PC-3 (cell line): ENCODE measurements at places on chromosomes 5 and 9. TPM values are rescaled to one million over a fixed set of nuclear protein-coding genes. Genes with fewer than 3 reads are reported as not detected.

FOXD4L3 gene
- total RNA-seq, result not detected in 2 replicates

DNA sequence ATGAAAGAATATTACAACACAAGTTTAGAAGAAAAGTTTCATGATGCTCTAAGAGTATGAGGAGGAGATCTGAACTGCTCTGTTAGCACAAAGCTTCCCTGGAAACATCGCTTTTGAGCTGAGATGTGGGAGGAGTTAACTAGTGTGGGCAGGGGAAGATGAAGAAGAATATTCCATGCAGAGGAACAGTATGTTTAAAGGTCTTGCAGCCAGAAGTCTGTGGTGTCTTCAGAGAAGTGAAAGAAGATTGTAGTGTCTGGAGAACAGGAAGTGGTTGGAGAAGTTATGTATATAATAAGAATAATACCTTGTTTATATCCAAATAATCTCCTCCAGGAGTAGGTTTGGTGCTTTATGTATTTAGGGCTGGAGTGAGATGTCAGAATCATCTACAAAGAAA, 406.7 kb downstream of the MAN2A1 start:
- no peak for DNase-seq

SLC36A3 gene
- not detected in 2 replicates for total RNA-seq

DNA sequence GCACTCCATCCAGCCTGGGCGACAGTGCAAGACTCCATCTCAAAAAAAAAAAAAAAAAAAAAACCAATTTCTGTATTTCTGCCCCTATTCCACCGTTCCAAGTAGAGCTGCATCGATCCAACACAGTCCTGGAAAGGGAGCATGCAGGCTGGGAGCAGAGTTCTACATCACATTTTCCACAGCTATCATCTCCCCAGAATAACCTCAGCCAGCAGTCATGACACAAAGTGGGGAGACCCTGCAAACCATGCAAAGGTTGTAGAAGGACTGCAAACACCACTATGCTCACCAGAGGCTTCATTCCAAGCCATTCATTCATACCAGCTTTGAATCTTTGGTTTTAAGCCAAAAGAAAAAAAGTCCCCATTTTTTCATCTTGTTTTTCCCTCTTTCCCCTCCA, 20.8 kb upstream of the ZNF354A start:
- no peak for DNase-seq

DNA sequence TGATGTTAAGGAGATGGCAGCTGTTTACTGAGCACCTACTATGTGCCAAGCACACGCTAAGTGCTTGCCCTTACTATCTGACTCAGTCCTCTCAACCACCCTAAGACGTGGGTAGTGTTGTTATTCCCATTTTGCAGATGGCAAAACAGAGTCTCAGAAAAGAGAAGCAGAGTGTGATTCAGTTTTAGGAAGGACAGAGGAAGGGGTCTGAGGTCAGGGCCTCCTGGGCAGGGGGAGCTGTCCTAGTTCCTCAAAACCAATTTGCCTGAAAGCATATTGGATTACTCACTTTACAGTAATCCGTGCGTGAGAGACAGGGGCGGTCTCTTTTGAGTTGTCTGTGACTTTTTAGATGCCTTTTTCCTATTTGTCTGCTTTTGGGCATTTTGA, 23.2 kb downstream of the DNM1 start:
- DNase-seq, result no peak

- peak; percentile 56 for DNase-seq
These were observed 220.0 kb downstream of the GABBR2 start for GRCh38 chr9:98488571-98489312.

SLC12A2 gene
- 33.9 and 42.3 TPM in 2 replicates for total RNA-seq

TMEM252 gene
- not detected in 2 replicates for total RNA-seq

DNA sequence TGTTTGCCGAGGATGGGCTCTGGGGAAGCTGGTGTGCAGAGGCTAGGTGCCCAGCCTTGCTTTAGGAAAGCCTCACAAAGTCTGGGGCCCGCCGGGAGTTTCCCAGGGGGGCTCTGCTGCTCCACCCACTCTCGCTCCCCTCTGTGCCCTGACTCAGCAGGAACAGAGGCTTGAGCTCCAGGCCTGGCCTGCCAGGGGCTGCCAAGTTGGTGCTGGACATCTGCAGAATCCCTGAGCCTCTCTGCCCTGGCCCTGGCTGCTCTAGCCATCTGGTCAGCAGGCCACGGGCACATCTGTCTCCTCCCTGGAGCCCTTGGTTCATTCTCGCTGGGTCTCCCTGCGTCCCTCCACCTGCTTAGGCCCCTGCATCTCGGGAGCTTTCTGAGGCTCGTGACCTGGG, 647 bp upstream of the ADAMTSL2 start:
- no peak for DNase-seq

KCNT1 gene
- total RNA-seq, result not detected in 2 replicates

DNA sequence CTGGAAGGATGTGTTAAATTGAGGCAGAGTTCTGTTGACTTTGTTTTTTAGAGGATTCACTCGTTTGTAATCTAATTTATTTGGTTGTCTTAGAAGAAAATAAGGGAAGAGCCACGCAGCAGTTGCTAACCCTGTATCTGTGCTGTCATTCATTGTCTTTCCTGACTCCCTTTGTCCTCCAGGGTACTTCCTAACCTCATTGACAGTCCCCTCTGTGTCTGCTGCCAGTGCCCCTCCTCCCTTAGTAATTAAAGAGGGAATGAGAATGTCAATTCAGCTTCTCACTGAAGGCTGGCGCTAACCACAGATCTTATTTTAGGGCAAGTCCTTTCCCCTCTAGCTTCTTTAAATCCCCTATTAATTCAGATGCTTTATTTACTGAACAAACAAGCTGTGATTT, 84.0 kb downstream of the MAST4 start:
- DNase-seq, result no peak

NME5 gene
- 0.40 and 0.44 TPM in 2 replicates for total RNA-seq

GPR150 gene
- total RNA-seq, result 0.35 TPM in 1 of 2 replicates, not detected in the other

DNA sequence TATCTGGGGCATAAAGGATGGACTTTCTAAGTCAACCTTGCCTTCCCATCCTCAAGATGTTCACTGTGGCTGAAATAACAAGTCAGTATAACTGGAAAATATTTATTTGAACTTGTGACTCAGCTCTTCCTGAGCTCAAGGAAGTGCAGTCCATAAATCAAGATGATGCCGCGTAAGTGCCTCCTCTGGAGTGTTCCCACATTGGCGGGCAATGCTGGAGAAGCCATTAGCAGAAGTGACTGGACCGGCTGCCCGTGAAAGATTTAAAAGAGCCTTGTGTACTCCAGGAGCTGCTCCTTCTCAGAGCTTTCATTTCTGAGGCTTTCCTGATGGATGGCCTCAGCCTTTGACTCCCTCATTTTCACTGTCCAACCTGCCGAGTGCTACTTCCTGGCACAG, 17.4 kb downstream of the TMOD1 start:
- DNase-seq, result peak; percentile 80

DNA sequence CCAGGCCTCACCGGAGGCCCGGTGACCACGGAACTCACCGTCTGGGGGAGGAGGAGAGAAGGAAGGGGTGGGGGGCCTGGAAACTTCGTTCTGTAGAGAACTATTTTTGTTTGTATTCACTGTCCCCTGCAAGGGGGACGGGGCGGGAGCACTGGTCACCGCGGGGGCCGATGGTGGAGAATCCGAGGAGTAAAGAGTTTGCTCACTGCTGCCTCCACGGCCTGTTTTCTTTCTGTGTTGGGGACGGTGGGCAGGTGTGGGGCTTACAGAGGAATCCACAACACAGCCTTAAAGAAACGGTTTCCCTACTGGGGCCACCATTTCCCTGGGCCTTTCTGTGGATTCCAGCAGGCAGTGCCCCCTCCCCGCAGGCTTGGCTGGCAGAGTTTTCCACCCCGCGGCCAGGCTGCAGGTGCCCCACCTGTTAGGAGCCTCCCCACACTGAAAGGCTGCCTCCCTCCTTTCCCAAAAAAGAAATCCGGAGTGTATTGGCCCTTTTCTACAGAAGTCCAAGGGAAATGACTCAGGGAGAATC, 80.8 kb downstream of the NTNG2 start:
- DNase-seq, result no peak

SLC34A1 gene
- total RNA-seq, result 0.07 and 0.12 TPM in 2 replicates

GRCh38 chr5:1120236-1120999, 8.6 kb upstream of the SLC12A7 start:
- no peak for DNase-seq

- no peak for DNase-seq
These were observed 6.6 kb upstream of the ARSI start for GRCh38 chr5:150309101-150309885.

DNA sequence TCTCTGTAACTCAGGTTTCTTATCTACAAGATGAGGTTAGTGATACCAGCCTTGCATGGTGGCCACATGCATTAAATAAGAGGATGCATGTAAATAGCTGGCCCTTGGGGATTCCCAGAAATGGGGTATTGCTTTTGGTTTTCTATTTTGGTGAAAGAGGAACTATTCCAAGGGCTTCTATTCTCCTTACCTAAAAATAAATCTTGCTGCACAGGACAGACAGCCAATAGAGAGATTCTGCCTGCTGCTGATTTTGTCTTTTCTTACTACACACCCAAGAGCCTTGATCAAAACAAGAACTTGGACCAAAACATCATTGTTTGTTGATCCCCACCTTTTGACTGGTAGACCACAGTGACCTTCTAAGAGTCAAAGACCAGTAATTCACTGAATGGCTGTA, 161.8 kb downstream of the PJA2 start:
- DNase-seq, result no peak

ARHGEF39 gene
- 2.6 and 4.1 TPM in 2 replicates for total RNA-seq

DNA sequence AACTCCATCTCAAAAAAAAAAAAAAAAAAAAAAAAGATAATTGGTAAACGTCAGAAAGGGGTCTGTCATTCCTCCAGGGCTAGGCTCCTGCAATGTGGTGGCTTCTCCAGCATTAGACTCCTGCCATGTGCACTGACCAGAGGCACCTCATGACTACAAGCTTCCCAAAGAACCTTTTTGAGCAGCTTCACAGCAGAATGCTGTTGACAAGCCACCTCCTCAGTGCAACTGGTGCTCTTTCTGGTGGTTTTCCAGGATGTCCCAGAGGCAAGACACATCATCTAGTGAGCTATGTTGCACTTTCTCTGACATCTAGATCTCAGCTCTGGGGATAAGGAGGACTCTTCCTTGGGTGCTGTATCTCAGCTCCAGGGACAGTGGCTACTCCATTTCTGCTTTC, 11.6 kb downstream of the RPL37 start:
- DNase-seq, result no peak

GRCh38 chr5:159906463-159906862, 9.8 kb upstream of the ADRA1B start:
- no peak for DNase-seq

- DNase-seq, result no peak
These were observed 21.8 kb downstream of the GRIN3A start for GRCh38 chr9:101716629-101717028.

- peak; percentile 64 for DNase-seq
These were observed 71.2 kb upstream of the PARP8 start for GRCh38 chr5:50595199-50595598.

DNA sequence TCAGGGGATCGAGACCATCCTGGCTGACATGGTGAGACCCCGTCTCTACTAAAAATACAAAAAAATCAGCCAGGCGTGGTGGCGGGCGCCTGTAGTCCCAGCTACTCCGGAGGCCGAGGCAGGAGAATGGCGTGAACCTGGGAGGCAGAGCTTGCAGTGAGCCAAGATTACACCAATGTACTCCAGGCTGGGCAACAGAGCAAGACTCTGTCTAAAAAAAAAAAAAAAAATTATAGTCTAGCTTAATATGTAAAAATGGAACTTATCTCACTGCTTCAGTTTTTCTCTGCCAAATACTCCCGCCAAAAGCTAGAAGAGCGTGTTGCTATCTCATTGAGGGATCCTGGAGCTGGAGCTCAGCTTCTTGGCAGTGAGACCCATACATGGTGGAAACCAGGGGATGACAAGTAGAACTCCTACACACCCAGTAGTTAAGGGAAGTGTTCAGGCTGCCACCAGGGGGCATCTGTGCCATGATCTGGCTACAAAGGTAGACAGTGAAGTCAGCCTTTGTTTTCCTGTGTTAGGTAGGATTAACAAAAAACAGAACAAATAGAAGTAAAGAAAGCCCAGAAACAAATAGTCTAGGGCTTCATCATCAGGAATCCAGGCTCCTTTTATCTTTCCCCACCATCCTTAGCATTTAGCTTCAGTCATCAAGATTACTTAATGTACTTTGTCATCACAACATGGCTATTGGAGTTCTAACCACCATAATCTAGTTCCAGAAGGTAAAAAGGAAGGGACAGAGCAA, 33.6 kb upstream of the GLIPR2 start:
- DNase-seq, result peak; percentile 67

DNA sequence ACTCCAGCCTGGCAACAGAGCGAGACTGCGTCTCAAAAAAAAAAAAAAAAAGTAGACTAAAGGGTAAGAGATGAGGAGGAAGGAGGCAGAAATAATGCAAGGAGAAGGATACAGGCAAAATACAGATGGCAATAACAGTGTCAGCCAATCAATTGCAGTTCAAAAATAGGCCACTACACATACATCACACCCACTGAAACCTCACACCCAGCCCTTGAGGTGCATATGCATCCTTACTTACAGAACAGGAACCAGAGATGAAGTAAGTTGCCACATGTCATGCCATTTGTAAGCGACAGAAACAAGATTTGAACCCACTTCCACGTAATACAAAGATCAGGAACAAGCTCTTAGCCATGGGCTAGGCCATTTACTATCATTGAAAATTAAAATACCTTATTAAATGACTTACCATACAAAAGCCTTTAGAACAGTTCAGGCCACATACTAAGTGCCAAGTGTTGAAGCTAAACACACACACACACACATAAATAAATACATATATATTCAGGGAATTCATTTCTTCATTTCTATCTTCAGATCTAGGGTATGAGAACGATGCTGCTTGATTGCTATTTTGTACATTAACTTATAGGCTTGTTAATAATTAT, 98.4 kb downstream of the FNBP1 start:
- no peak for DNase-seq

GRCh38 chr9:113205432-113205831, 15.6 kb downstream of the FKBP15 start:
- DNase-seq, result no peak

GRCh38 chr9:130387905-130388304, 56.9 kb upstream of the ASS1 start:
- DNase-seq, result no peak

DNA sequence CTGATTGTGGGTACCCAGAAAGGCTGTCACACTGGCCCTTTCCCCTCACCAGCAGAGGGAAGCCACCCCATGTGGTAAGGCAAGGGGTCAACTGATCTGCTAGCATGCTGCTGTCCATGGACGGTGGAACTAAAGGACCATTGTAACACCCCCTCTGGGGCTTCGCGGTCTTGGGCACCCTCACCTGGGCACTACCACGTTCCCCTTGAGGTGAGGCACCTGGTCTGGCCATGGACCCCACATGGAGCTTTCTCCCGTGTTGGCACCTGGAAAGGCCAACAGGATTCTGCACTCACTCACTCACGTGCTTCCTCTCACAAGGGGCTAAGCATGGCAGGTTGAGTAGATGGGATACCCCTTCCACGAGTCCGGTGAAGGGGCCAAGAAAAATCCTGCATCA, 72.0 kb upstream of the RFX3 start:
- no peak for DNase-seq

DNA sequence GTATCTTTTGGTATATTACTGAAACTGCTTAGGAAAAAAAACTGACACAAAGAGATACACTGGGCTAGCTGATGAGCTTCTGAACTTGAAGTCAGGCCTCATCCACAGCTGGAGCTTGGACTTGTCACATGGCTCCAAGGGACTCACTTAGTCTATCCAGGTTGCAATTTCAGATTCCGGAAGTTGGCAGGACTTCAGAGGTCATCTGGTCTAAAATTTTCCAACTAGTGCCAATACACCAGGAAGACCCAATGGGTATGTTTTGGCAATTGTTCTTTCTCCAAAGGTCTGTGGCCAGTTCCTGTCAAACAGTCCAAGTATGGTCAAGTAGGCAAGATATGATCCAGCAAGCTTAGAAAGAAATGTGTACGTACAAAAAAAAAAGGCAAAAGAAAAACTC, 36.7 kb downstream of the MRPS27 start:
- no peak for DNase-seq

SETD9 gene
- total RNA-seq, result 4.5 and 6.0 TPM in 2 replicates
